ENCODE measurements at places on chromosomes 1 and 21.
A peak's percentile ranks its signal among the peaks of the same experiment; 100 is the strongest.

DNA sequence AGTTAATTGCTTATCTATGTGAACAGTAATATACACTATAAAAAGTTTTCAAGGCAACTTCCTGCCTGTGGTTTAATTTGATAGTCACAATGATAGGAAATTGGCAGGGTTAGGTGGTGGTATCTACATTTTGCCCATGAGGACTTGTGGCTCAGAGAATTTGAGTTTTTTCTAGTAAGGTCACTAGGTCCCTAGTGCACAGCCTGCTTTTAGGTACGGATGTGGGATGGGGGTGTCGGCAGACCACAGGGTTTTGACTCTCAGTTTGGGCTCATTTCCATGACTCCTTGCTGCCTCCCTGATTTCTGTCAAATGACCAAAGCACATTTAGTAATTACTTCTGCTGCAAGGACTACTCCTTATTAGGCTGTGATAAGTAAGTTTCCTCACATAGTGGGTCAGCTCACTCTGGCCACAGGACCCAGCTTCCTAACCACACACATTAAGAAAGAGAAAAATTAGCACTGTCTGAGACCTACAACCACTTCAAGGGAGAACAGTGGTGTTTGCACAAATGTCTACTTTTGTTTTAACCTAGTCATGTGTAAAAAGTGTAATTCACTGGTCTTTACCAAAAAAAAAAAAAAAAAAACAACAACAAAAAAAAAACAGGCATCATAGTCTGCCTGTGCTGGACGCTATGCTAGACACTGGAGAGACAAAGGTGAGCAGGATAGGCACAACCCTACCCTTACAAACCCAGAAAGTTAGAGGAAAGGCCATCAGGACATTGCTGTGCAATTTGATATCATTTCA lies 43.7 kb downstream of the MRPL39 start:
- no peak overlapping the region for H3K27ac ChIP-seq
- no peak for DNase-seq
- H3K27me3 ChIP-seq = no peaks in the 10 kb centered on the region
- H3K36me3 ChIP-seq = no peaks in the 10 kb centered on the region

DNA sequence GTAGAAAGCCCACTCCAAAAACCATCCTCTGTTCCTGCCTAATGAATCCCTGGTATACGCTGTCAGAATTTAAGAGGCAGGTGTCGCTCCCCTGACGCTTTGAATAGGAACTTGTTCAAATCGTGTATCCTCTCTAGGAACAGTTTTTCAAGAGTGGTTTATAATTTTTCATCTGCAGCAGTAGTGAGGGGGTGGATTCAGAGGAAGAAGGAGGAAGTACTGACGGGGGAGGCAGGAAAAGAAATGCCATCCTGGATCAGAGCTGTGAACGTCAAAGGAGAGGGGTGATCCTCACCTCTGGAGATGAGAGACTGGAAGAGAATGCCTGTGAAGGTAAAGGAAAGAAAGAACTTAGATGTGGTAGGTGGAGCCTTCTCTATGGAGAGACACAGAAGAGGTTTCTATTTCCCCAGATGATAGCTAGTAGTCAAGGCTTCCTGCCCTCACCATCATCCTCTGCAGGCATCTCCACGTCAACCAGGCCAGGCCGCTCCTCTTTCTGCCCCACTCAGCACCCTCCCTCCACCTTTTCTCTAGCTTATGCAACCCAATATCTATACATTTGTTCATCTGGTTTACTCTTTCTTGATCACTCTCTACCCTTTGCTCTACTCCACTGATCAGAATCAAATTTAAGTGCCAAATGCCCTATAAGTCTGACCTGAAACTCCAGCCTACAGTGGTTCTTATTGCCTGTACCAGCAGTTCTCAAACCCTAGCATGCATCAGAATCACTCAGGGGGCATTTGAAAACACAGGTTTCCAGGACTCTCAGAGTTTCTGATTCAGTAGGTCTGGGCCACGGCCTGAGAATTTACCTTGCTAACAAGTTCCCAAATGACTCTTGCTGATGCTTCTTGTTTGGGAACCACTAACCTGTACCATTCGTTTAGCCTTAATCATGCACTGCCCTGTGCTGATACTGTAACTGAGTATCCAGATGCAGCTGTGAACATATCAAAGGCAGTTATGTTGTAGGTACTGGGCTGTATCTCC lies 13.1 kb upstream of the BCL9 start:
- no peaks in the 10 kb centered on the region for H3K27me3 ChIP-seq
- DNase-seq = no peak
- no peak overlapping the region for H3K4me3 ChIP-seq
- no peaks in the 10 kb centered on the region for H3K36me3 ChIP-seq
- H3K27ac ChIP-seq = no peak overlapping the region

GRCh38 chr1:99968214-99968613 lies 1.6 kb upstream of the SLC35A3 start:
- no peaks in the 10 kb centered on the region for H3K36me3 ChIP-seq
- H3K4me3 ChIP-seq = no peak overlapping the region
- no peak overlapping the region for H3K27ac ChIP-seq
- no peaks in the 10 kb centered on the region for H3K4me1 ChIP-seq
- H3K27me3 ChIP-seq = no peaks in the 10 kb centered on the region
- DNase-seq = no peak

- no peaks in the 10 kb centered on the region for H3K36me3 ChIP-seq
- DNase-seq = no peak
- H3K4me1 ChIP-seq = no peaks in the 10 kb centered on the region
- H3K27ac ChIP-seq = no peak overlapping the region
These were observed 2.1 kb upstream of the ITLN1 start for GRCh38 chr1:160887071-160887470.

GRCh38 chr1:21952786-21953520 lies 15.8 kb upstream of the HSPG2 start:
- H3K27me3 ChIP-seq = no peaks in the 10 kb centered on the region
- no peak overlapping the region for H3K27ac ChIP-seq
- H3K36me3 ChIP-seq = no peaks in the 10 kb centered on the region
- H3K4me1 ChIP-seq = peaks cover 3% of the 10 kb centered on the region
- no peak overlapping the region for H3K4me3 ChIP-seq

DNA sequence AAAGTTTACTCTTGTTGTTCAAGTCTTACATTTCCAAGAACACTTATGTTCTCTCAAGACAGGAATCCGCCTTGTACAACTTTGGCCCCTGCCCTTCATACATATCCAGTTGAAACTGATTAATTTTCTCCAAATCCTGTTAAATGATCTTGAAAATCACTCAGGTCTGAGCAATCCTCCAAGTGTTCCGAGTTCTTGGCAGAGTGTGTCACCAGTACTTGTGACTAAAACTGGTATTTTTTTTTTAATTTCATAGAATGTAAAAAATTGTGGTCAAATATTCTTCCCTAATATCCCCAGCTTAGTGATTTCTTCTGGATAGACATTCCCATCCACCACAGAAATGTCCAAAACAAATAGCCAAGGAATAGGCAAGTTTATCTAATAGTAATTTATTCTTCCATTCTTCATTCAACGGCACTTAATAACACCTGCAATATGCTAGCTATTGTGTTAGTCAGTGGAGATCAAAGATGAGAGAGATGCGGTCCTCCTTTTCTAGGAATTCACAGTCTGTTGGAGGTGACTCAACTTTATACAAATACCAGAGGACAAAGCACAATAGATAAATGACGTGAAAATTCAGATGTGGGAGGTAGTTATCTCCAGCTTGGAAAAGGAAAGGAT lies 71.4 kb downstream of the DIRAS3 start:
- H3K27me3 ChIP-seq = no peaks in the 10 kb centered on the region
- no peak for DNase-seq
- no peaks in the 10 kb centered on the region for H3K36me3 ChIP-seq

GRCh38 chr1:207579436-207579799 lies 65.5 kb upstream of the CR1L start:
- no peaks in the 10 kb centered on the region for H3K27me3 ChIP-seq
- DNase-seq = no peak
- H3K4me3 ChIP-seq = no peak overlapping the region
- no peak overlapping the region for H3K27ac ChIP-seq
- no peaks in the 10 kb centered on the region for H3K36me3 ChIP-seq
- H3K4me1 ChIP-seq = no peaks in the 10 kb centered on the region

GRCh38 chr1:244614879-244615278 lies 38.0 kb upstream of the DESI2 start:
- no peak overlapping the region for H3K4me3 ChIP-seq
- no peak for DNase-seq
- H3K27me3 ChIP-seq = no peaks in the 10 kb centered on the region

DNA sequence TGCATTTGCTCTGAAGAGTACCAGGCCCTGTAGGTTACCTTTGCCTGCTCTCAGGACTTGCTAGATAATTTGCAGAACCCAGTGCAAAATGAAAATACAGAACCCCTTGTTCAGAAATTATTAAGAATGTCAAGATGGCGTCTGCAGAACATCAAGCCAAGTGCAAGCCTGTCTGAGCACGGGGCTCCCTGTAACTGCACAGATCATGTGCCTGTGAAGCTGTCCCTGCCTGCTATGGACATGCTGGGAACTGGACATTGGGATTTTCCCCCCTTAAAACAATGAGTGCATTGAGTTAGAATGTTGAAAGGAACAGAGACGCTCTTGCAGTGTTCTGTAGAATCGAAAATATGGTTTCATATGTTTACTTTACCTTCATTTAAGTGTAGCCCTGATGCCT lies 2.9 kb downstream of the CLDN14 start:
- H3K27ac ChIP-seq = no peak overlapping the region
- H3K27me3 ChIP-seq = no peaks in the 10 kb centered on the region
- H3K4me1 ChIP-seq = peaks cover 3% of the 10 kb centered on the region
- H3K4me3 ChIP-seq = no peak overlapping the region
- DNase-seq = no peak

DNA sequence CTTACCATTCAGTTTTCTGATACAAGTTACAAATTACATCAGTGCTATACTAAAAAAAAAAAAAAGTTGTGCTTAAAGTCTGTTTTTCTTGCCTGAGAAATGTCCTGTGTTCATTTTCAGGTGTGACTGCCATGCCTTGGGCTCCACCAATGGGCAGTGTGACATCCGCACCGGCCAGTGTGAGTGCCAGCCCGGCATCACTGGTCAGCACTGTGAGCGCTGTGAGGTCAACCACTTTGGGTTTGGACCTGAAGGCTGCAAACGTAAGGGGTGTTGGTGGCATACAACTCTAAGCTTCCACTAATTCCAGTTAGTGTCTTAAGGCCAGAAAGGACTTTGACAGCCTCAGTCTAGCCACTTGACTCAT lies 60.1 kb upstream of the LAMC2 start:
- H3K27ac ChIP-seq = no peak overlapping the region
- H3K36me3 ChIP-seq = no peaks in the 10 kb centered on the region
- no peaks in the 10 kb centered on the region for H3K27me3 ChIP-seq
- no peak for DNase-seq
- H3K4me3 ChIP-seq = no peak overlapping the region

DNA sequence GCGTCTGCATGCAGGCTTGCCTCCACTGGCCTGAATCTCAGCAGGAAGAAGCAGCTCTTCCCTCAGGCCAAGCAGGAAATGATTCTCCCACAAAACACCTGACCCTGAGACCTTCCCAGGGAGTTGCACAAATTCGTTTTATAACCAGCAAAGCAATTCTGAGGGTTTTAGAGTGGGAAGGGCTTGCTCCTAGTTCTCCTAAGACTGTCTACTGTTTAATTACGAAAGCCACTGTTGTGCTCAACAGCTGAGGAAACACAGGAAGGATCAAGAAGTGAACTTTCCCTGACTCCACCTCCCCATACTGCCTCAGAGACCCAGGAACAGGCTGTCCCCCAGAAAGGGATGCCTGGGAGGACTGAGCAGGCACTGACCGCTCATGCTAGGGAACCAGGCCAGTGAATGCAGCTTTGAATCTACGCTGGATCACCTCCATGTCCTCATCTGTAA lies 37.0 kb upstream of the PUM1 start:
- no peak overlapping the region for H3K4me3 ChIP-seq
- peak; percentile 13 for DNase-seq
- H3K36me3 ChIP-seq = no peaks in the 10 kb centered on the region
- H3K27me3 ChIP-seq = no peaks in the 10 kb centered on the region
- peaks cover 6% of the 10 kb centered on the region for H3K4me1 ChIP-seq

DNA sequence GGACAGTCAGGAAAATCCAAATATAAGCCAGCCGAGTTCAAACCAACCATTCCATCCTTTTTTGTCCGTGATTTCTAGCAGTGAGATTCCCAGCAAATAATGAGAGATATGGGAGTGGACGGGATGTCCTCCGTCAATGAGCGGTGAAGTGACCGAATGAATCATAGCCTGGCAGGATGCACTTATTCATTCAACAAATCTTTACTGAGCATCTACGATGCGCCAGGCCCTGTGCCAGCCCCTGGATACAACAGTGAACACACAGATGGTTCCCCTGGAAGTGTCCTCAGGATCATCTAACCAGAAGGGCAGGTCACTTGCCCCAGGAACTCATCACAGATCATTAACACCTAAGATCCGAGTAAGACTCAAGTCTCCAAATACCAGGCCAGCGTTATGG lies 8.2 kb upstream of the PLEKHA6 start:
- no peaks in the 10 kb centered on the region for H3K36me3 ChIP-seq
- H3K4me3 ChIP-seq = no peak overlapping the region
- peaks cover 2% of the 10 kb centered on the region for H3K4me1 ChIP-seq
- no peak for DNase-seq

DNA sequence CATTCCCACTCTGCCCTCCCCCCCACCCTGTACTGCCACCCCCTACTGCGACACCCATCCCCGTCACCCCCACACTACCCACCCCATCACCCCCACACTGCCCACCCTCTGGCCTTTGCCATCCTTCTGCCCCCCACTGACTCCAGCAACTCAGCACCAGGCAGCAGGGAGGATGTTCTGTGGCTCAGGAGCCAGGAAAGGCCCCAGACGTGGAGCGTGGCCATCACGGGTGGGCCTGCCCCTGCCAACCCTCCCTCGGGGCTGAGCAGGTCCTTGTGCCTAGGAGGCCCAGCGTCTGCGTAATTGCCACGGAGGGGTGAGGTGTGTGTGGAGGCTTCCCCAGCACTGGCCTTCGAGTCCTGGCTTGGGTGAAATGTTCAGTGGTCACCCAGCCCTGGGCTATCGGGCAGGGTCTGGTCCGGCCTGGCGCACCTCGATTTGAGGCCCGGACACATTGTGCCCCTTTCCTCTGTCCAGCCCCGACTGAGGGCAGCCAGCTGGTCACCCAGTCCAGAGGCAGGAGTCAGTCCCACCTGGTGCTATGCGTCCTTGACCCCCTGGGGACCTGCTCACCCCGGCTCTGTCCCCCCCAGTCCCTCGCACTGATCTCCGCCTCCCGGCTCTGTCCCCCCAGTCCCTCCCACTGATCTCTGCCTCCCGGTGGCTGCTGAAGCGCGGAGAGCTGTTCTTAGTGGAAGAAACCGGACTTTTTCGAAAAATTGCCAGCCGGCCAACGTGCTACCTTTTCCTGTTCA lies 23.0 kb downstream of the ARHGEF16 start:
- no peaks in the 10 kb centered on the region for H3K36me3 ChIP-seq
- no peak for DNase-seq
- H3K27ac ChIP-seq = no peak overlapping the region
